ENCODE measurements at places on chromosomes 6 and 20.

- no peak overlapping the region for H3K27ac ChIP-seq
- DNase-seq = peak; percentile 98
Measured at GRCh38 chr6:79604583-79605037, 26.5 kb upstream of the SH3BGRL2 start.

- H3K4me3 ChIP-seq = no peak overlapping the region
- H3K4me1 ChIP-seq = no peaks in the 10 kb centered on the region
- DNase-seq = no peak
- no peak overlapping the region for H3K27ac ChIP-seq
Measured at GRCh38 chr6:32772656-32773055, 9.3 kb upstream of the HLA-DQB2 start.

DNA sequence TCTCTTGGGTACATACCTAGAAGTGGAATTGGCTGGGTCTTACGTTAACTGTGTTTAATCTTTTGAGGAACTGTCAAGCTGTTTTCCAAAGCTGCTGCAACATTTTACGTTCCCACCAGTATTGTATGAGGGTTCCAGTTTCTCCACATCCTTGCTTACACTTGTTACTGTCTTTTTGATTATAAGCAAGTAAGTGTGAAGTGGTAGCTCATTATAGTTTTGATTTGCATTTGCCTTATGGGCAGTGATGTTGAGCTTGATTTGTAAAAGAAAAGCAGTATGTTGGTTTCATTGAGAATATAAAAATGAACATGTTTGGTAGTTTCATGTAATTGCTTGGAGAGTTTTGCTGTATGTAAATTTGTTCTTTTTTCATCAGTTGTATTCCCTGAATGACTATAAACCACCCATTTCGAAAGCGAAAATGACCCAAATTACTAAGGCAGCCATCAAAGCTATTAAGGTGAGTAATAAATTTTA lies 40.4 kb downstream of the SCAF8 start:
- H3K4me3 ChIP-seq = no peak overlapping the region
- no peaks in the 10 kb centered on the region for H3K4me1 ChIP-seq
- no peaks in the 10 kb centered on the region for H3K36me3 ChIP-seq
- no peak for DNase-seq
- H3K27ac ChIP-seq = no peak overlapping the region

GRCh38 chr6:65531533-65531932 lies 175.5 kb downstream of the EYS start:
- H3K36me3 ChIP-seq = no peaks in the 10 kb centered on the region
- H3K27ac ChIP-seq = no peak overlapping the region
- no peaks in the 10 kb centered on the region for H3K27me3 ChIP-seq
- DNase-seq = no peak
- no peaks in the 10 kb centered on the region for H3K4me1 ChIP-seq

DNA sequence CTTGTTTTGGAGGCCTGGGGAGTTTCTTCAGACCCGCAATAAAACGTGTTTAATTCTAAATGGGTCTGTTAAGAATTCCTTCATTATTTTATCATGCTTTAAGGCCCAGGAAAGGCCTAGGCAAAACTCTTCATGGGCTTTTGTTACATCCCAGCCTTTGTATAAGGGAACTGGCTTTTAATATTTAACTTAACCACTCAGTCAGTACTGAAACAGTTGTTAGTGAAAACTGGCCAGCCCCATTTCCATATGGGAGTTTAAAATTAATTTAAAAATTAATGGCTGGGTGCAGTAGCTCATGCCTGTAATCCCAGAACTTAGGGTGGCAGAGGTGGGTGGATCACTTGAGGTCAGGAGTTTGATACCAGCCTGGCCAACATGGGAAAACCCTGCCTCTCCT lies 213.2 kb upstream of the FKBP1C start:
- DNase-seq = no peak
- no peaks in the 10 kb centered on the region for H3K27me3 ChIP-seq
- no peaks in the 10 kb centered on the region for H3K36me3 ChIP-seq
- no peak overlapping the region for H3K4me3 ChIP-seq
- no peak overlapping the region for H3K27ac ChIP-seq

- no peak overlapping the region for H3K4me3 ChIP-seq
- no peaks in the 10 kb centered on the region for H3K4me1 ChIP-seq
- no peak overlapping the region for H3K27ac ChIP-seq
- no peak for DNase-seq
Measured at GRCh38 chr6:146177785-146178184, 148.9 kb downstream of the GRM1 start.

GRCh38 chr6:73532293-73532692 lies 11.5 kb upstream of the EEF1A1 start:
- H3K27ac ChIP-seq = no peak overlapping the region
- H3K4me3 ChIP-seq = no peak overlapping the region
- no peaks in the 10 kb centered on the region for H3K4me1 ChIP-seq
- no peaks in the 10 kb centered on the region for H3K27me3 ChIP-seq
- DNase-seq = no peak

GRCh38 chr6:31829633-31830283 lies 2.2 kb downstream of the HSPA1B start:
- peaks cover 2% of the 10 kb centered on the region for H3K4me1 ChIP-seq
- peak overlapping the region; percentile 10 for H3K27ac ChIP-seq
- H3K4me3 ChIP-seq = peak overlapping the region; percentile 85

- no peak overlapping the region for H3K4me3 ChIP-seq
- H3K36me3 ChIP-seq = no peaks in the 10 kb centered on the region
- no peak for DNase-seq
- no peaks in the 10 kb centered on the region for H3K4me1 ChIP-seq
- no peaks in the 10 kb centered on the region for H3K27me3 ChIP-seq
Measured at GRCh38 chr6:82494367-82494766, 130.8 kb downstream of the TPBG start.

- peak overlapping the region; percentile 20 for H3K4me3 ChIP-seq
- peaks cover 9% of the 10 kb centered on the region for H3K4me1 ChIP-seq
- H3K36me3 ChIP-seq = no peaks in the 10 kb centered on the region
- DNase-seq = peak; percentile 100
- H3K27ac ChIP-seq = peak overlapping the region; percentile 79
- H3K27me3 ChIP-seq = no peaks in the 10 kb centered on the region
Measured at GRCh38 chr6:79544939-79545450, 7.8 kb upstream of the LCA5 start.

GRCh38 chr6:112204350-112204706 lies 50.0 kb downstream of the LAMA4 start:
- peak overlapping the region; percentile 74 for H3K27ac ChIP-seq
- no peak for DNase-seq
- no peaks in the 10 kb centered on the region for H3K27me3 ChIP-seq
- H3K36me3 ChIP-seq = peaks cover 13% of the 10 kb centered on the region
- H3K4me3 ChIP-seq = no peak overlapping the region
- H3K4me1 ChIP-seq = peaks cover 35% of the 10 kb centered on the region

DNA sequence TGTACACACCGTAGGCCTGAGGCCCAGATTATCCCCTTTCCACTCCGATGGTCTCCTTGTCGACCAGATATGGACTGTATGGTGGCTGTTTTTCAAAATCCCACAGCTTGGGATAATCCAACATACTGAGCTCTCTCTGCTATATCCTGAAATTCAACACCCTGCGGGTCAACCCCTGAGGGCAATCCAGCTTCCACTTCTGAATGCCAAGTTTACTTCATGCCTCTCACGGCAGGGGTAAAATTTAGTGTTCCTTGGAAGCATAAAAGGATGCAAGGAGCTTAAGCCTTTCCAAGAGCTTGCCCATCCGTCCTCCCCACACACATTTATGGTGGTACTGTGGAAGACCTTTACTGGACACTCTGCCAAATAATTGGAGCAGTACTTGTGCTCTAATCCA lies 90.7 kb downstream of the PLG start:
- H3K36me3 ChIP-seq = no peaks in the 10 kb centered on the region
- no peaks in the 10 kb centered on the region for H3K27me3 ChIP-seq
- no peaks in the 10 kb centered on the region for H3K4me1 ChIP-seq
- H3K4me3 ChIP-seq = no peak overlapping the region
- DNase-seq = no peak
- no peak overlapping the region for H3K27ac ChIP-seq

GRCh38 chr20:22789676-22790075 lies 205.3 kb upstream of the FOXA2 start:
- DNase-seq = no peak
- no peaks in the 10 kb centered on the region for H3K36me3 ChIP-seq
- H3K27ac ChIP-seq = no peak overlapping the region
- no peak overlapping the region for H3K4me3 ChIP-seq
- H3K4me1 ChIP-seq = no peaks in the 10 kb centered on the region
- H3K27me3 ChIP-seq = no peaks in the 10 kb centered on the region

GRCh38 chr6:33118525-33119123 lies 42.8 kb downstream of the HLA-DPB1 start:
- H3K27me3 ChIP-seq = peaks cover 25% of the 10 kb centered on the region
- no peaks in the 10 kb centered on the region for H3K4me1 ChIP-seq
- H3K36me3 ChIP-seq = no peaks in the 10 kb centered on the region
- DNase-seq = peak; percentile 66
- no peak overlapping the region for H3K27ac ChIP-seq
- H3K4me3 ChIP-seq = no peak overlapping the region

GRCh38 chr6:1047981-1048541 lies 263.8 kb upstream of the FOXQ1 start:
- no peak for DNase-seq
- H3K36me3 ChIP-seq = no peaks in the 10 kb centered on the region
- no peaks in the 10 kb centered on the region for H3K4me1 ChIP-seq

GRCh38 chr6:113363048-113363798 lies 493.9 kb upstream of the MARCKS start:
- no peaks in the 10 kb centered on the region for H3K36me3 ChIP-seq
- H3K27ac ChIP-seq = no peak overlapping the region
- H3K27me3 ChIP-seq = no peaks in the 10 kb centered on the region
- H3K4me3 ChIP-seq = no peak overlapping the region
- peak; percentile 41 for DNase-seq

GRCh38 chr6:16352258-16352635 lies 113.9 kb downstream of the GMPR start:
- peaks cover 3% of the 10 kb centered on the region for H3K4me1 ChIP-seq
- peak overlapping the region; percentile 78 for H3K27ac ChIP-seq
- H3K27me3 ChIP-seq = no peaks in the 10 kb centered on the region

DNA sequence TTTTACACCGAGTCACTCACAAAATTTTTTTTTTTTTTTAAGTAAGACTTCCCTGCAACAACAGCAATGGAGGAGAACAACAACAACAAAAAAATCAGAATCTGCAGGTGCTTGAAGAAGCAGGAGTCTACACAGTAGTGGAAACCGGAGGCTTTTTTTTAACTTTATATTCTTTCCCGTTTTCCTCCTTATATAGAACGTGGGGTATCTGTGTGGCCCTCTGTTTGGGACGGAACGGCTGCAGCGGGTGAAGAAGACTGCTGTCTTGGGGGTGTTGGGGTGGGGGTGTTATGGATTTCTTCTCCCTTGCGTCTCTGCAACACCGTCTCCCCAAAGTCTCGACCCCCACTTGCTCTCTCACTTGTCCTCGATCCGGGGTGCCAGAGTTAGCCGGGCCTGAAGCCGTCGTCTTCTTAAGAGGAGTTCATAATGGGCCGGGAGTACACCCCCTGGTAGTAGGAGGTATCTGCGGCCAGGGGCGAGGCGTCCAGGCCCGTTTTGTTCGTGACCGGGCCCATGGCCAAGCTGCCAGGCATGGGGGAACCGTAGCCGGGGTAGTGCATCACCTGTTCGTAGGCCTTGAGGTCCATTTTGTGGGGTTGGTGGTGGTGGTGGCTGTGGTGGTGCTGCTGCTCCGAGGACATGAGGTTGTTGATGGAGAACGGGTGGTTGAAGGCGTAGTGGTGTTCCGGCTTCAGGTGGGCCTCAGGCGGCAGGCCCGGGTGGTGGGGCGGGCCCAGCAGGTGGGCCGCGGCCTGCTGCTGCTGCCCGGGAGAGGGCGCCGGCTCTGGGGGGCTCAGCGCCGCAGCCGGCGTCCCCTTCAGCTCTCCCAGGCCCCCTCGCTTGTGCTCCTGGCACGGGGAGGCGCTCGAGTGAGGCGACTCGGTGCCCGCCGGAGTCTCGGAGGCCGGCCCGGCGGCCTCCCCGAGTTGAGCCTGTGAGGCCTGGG lies 2.7 kb downstream of the FOXA2 start:
- no peak overlapping the region for H3K4me3 ChIP-seq
- peaks cover 59% of the 10 kb centered on the region for H3K27me3 ChIP-seq
- no peaks in the 10 kb centered on the region for H3K4me1 ChIP-seq
- no peak for DNase-seq

DNA sequence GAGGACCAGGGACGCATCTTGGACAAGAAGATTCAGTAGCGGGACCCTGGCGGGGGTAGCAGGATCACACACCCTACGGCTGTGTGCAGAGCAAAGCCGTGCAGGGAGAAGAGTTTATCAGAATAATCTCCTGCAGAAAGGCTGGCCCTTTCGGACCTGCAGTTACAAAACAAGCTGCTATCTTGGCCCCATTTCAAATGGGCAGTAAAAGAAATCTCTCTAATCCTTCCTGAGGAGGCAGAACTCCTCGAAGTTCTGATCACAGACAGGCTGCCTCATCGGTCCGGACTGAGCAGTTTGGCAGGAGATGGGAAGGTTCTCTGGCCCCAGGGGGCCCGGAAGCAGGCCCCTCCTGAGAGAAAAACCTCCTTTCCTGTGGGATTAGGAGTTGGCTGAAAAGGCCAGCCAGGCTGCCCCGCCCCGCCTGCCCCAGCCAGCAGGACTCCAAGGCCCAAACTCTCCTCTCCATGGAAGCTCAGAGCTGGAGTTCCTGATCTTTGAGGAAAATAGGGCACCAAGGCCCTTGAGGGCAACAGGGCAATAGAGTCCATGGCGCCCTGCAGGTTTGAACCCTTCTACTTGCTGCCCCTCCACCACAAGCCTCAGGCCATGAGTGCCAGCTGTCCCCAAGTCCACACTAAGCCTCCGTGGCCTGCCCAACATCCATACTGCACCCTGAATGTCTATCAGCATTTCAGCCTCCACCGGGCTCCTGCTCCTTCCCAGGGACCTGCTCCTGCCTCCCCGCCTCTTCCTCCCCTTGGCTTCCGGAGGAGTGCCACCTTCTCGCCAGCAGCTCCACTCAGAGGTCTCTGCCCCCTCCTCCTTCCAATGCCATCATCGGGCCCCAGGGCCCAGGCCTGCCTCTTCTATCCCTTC lies 141.3 kb downstream of the PREX1 start:
- no peaks in the 10 kb centered on the region for H3K36me3 ChIP-seq
- H3K4me3 ChIP-seq = no peak overlapping the region
- H3K27me3 ChIP-seq = no peaks in the 10 kb centered on the region
- H3K27ac ChIP-seq = no peak overlapping the region
- peaks cover 29% of the 10 kb centered on the region for H3K4me1 ChIP-seq
- DNase-seq = peak; percentile 32

GRCh38 chr6:24927985-24928745 lies 7.6 kb downstream of the RIPOR2 start:
- DNase-seq = peak; percentile 84
- no peaks in the 10 kb centered on the region for H3K36me3 ChIP-seq
- no peaks in the 10 kb centered on the region for H3K27me3 ChIP-seq
- H3K4me1 ChIP-seq = peaks cover 11% of the 10 kb centered on the region
- no peak overlapping the region for H3K4me3 ChIP-seq
- peak overlapping the region; percentile 6 for H3K27ac ChIP-seq

DNA sequence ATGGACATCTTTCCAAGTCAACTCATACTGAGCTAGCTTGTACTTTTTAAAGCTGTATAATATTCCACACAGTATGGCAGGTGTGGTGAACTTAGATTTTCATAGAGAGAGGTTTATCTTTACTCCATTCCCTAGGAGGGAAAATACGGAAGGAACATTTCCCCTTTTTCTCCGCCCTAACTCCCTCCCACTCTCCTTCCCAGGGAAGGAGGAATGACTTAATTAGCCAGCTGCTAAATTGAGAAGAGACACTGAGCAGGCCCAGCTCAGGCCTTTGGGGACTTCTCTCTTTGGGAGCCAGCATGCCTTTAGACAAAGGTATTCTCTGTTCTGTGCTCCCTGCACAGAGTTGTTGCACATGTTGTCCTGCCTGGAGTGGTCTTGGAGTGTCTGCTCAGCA lies 46.1 kb downstream of the MBOAT1 start:
- H3K4me1 ChIP-seq = no peaks in the 10 kb centered on the region
- no peaks in the 10 kb centered on the region for H3K27me3 ChIP-seq
- DNase-seq = no peak
- H3K4me3 ChIP-seq = no peak overlapping the region
- H3K36me3 ChIP-seq = no peaks in the 10 kb centered on the region
- no peak overlapping the region for H3K27ac ChIP-seq
